ENCODE measurements at places on chromosomes 6 and 20.

GRCh38 chr6:100163035-100163434 is 169.0 kb upstream of the MCHR2 start:
- DNase-seq, result no peak

- no peak for DNase-seq
These were observed 179.7 kb downstream of the ADGRG6 start for GRCh38 chr6:142481466-142481865.

- no peak for DNase-seq
These were observed 67.7 kb upstream of the GCM1 start for GRCh38 chr6:53216301-53216700.

- no peak for DNase-seq
These were observed 54.5 kb downstream of the IPCEF1 start for GRCh38 chr6:154301839-154302752.

DNA sequence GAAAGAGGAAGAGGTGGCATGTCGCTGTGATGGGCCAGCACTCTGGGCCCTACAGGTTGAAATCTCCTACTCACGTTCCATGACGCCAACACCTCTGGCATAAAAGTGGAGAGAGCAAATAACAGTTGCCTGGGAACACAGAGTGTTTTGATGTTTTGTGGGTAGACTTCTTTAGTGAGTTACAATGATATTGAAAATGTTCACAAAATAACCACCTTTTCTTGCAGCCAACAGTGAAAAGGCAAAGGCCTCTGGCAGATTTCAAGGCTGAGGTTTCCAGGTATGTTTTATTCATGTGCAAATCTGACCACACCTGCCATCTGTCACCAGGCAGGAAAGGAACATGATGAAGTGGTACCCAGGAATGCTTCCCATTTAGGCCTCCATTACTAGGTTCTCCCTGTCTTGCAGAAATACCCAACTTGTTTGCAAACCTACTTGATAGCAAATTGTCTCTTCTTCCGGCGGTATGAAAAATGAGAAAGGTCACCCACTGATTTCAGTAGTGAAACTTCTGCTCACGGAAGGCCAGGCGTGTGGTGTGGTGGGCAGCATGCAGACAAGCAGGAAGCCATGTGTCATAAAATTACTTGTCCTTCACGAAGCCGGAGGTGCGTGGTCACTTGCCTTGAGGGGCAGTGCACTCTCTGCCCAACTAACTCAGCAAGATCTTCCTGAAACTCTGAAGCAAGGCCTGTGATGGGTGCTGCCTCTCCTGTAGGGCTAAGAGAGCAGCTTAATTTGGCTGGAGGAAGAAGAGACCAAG is 299.1 kb upstream of the PRDM1 start:
- DNase-seq, result no peak

- DNase-seq, result peak; percentile 74
These were observed 14.9 kb upstream of the PPARD start for GRCh38 chr6:35327349-35328027.

GRCh38 chr6:45552536-45552935 is 174.8 kb upstream of the SUPT3H start:
- no peak for DNase-seq

DNA sequence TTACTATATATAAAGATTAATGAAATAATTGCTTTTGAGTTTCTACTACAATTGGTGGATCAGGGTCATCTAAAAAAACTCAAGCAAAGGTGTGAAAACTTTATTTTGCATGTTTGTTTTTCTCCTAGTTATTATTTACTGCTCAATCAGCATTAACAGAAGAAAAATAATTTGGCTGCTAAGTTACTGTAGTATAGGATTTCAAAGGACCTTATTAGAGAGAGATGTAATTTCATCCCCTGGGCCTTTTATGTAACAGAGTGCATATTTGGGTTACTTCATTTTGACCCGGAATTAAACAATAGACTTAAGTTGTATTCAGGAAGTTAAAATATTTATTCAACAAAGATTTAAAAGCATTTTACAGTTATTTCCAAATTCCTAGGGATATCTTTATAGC is 49.8 kb downstream of the EYA4 start:
- DNase-seq, result no peak

DNA sequence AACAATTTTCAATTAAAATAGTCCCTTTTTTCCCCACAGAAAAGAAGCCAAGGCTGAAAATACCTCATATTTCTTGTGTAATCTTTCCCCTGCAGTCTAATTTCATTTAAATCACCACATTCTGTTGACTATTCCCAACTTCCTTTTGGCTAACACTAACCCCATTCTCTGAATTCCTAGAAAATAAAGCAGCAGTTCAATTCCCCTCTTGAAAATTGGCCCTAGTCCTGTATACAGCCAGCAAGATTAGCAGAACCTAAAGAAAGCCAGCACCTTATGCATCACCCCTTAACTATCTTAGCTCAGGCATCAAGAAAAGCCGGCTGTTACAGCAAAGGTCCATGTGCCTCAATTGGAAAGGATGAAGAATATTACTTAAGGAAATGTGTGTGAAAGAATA is 69.7 kb downstream of the MDN1 start:
- DNase-seq, result no peak

DNA sequence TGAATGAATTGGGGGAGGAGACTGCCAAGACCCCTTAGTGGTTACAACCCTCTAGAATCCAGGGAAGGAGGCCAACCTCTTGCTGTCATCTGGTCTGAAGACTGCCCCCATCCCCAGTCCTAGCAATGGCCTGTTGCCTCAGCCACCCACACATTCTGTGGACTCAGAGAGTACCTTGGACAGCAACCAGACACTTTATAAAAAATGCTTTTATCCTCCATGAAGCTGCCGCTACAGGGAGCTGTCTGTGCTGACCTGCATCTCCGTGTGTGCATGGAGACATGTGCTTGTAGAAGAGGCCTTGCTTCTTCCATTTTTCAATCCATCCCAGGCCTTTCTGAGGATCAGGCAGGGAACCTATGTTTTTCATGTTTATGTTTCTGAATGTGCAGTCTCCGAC is 15.2 kb downstream of the CDH22 start:
- no peak for DNase-seq

DNA sequence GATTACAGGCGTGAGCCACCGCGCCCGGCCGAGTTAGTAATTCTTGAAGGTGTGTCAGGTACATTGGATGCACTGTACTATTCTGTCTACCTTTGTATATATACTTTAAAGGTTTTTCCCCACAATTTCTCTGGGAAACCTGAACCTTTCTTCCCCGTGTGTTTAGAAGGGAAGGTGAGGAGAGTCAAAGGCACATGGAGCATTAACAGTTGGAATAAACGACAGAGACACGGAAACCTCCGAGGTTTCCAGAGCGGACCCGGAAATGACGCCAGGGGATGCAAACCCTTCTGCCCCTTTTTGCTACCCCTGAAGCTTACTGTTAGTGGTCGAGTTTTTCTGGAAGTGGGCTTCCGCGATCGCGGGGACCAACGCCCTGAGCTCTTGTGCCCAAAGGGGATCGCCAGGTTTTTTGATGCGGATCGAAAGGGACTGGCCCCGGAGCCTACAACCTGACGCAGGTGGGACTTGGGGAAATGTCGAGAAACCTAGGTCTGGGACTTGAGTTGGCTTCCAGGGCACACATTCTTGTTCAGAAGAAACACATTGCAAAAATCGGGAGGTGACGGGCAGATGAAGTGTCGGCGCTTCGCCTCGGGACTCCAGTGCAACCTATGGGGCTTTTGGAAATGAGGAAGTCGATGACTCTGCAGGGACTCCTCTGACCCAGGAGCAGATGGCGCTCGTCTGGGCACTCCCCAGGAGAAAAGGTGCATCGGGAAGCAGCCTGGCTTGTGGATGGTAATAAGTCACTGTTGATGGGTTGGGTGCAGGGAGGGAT is 218.2 kb downstream of the OR2B2 start:
- no peak for DNase-seq

DNA sequence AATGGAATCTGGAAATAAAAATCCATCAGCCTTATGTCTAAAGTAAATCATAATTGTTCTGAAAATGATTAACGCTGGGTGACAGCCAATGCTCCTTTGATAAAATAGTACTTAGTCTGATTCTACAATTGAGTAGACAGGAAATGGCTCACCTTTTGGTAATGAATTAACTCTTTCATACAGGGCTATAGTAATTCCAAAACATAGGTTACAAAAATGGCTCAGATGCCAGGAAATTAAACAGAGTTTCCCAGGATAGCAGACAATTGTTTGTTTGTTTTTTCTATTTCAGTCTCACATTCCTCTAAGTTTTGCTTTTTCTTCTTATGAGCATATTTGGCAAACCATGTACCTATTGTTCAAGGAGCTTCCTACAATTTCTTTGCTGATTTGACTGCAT is 257.2 kb upstream of the EPHA7 start:
- no peak for DNase-seq

DNA sequence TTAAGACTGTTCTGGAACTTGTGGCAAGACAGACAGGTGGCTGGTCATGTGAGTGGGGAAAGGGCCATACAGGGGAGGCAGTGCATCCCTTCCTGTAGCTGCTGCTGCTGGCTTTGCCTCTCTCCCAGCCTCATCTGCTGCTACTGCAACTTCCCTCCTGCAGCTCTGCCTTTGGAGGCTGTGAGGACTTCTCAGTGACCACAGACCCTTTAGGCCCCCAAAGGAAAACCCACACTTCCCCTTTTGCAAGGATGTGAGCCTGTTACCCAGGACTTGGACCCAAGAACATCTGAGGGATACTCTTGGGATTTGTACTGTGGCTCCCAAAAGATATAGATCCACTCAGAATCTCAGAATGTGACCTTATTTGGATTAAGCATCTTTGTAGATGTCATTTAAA is 91.0 kb downstream of the TMEM170B start:
- DNase-seq, result no peak

- DNase-seq, result no peak
These were observed 101.4 kb downstream of the SLX4IP start for GRCh38 chr20:10536531-10536930.

GRCh38 chr6:136067731-136068341 is 182.3 kb downstream of the MTFR2 start:
- no peak for DNase-seq

GRCh38 chr6:3770023-3770720 is 18.7 kb upstream of the PXDC1 start:
- DNase-seq, result no peak

- DNase-seq, result no peak
These were observed 357 bp downstream of the PCSK2 start for GRCh38 chr20:17227219-17227575.

- DNase-seq, result no peak
These were observed 65.7 kb downstream of the PRSS35 start for GRCh38 chr6:83578057-83578456.

- no peak for DNase-seq
These were observed 30.7 kb downstream of the HUS1B start for GRCh38 chr6:626236-626635.

DNA sequence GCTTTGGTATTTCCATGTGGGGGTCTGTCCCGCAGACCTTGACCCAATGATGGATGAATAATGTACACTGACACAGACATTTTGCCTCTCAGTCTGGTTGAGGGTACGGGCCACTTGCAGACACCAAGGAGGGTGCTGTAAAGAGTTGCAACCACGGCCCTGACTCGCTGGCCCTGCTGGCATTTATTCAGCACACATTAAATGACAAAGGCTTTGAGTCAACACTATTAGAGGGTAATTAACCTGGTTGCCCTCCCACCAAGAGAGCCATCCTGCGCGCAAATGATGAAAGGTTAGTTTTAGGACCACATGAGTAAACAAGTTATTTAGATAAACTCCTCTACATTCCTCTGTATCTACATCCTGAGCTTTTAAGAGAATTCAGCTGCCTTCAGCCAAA is 308.9 kb upstream of the MMS22L start:
- no peak for DNase-seq

GRCh38 chr6:162829013-162829742 is 101.4 kb downstream of the PACRG start:
- no peak for DNase-seq

GRCh38 chr6:11388983-11389944 is 148.3 kb upstream of the TMEM170B start:
- DNase-seq, result no peak

- DNase-seq, result no peak
These were observed 119.9 kb downstream of the FOXA2 start for GRCh38 chr20:22464312-22465003.

DNA sequence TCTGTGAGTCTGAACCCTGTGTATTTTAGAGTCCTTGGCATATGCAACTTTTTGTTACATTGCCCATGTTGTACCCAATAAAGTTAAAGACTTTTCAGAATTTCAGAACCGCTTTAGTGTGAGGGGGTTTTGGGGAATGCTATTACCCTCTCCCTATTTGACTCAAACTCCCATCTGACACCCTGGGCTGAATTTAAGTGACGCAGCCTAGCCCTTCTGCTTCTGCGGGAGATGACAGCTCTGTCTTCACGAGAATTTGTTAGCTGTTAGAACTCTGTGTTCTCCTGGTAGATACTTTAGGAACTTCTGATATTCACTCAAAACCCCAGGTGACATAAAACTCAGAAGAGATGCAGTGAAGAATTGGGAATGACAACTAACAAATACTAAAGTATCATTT is 500.6 kb upstream of the ID4 start:
- DNase-seq, result no peak

DNA sequence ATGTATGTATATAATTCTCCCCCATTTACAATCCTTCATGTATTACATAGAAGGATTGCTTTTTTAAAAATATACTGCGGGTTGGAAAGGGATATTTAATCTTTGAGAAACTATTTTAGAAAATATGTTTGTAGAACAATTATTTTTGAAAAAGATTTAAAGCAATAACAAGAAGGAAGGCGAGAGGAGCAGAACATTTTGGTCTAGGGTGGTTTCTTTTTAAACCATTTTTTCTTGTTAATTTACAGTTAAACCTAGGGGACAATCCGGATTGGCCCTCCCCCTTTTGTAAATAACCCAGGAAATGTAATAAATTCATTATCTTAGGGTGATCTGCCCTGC is 3.6 kb downstream of the FOXC1 start:
- DNase-seq, result no peak

GRCh38 chr6:41373919-41374617 is 38.7 kb downstream of the NCR2 start:
- no peak for DNase-seq

GRCh38 chr20:45288376-45288775 is 18.3 kb upstream of the RBPJL start:
- no peak for DNase-seq

- no peak for DNase-seq
These were observed 42.7 kb downstream of the MGME1 start for GRCh38 chr20:18011482-18011881.

- no peak for DNase-seq
These were observed 50.0 kb upstream of the CLDN20 start for GRCh38 chr6:155213611-155214372.

DNA sequence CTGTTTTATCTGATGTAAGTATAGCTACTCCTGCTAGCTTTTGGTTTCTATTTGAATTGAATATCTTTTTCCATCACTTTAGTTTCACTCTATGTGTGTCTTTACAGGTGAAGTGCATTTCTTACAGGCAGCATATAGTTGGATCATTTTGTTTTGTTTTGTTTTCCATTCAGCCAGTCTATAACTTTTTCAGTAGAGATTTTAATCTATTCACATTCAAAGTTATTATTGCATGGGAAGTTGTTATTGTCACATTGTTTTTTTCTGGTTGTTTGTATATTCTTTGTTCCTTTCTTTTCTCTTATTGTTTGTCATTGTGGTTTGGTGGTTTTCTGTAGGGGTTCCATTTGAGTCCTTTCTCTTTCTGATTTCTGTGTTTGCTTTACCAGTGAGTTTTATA is 151.2 kb downstream of the PDE10A start:
- no peak for DNase-seq

Data from ureter (tissue), 1 donor.